Stimulated activated CD4-positive, alpha-beta T cell treated with anti-CD3 and anti-CD28 coated beads, Interleukin-1b, Interleukin-23, amount 100 ng/mL, for 4 hours (primary cell): ENCODE measurements at places on chromosomes 4 and X.

GRCh38 chrX:112888916-112889315, 48.3 kb upstream of the AMOT start:
- DNase-seq = no peak

- DNase-seq = no peak
These were observed 410.3 kb downstream of the CCSER1 start for GRCh38 chr4:90537491-90537890.

- DNase-seq = no peak
These were observed 6.5 kb upstream of the SMARCA1 start for GRCh38 chrX:129529685-129530281.

GRCh38 chr4:47373174-47373573, 90.3 kb downstream of the COMMD8 start:
- no peak for DNase-seq

DNA sequence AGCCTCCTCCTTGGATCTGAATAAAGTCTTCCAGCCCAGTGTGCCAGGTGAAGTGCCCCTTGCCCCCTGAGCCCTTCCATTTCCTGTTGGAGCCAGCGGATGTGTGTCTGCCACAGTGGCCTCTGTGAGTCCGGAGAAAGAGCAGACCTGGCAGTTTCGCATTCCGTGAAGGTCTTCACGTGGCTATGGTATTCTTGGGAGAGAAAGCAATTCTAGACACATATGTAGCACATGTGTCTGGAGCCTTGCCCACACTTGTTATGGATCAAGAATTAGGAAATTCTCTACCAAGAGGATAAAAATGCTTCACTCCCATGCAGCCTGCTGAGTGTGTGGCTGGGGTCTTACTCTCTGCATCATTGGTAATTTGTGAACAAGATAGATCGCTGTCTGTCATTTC, 130.9 kb downstream of the REPS2 start:
- no peak for DNase-seq

GRCh38 chr4:958314-958665, 15.1 kb downstream of the DGKQ start:
- no peak for DNase-seq

DNA sequence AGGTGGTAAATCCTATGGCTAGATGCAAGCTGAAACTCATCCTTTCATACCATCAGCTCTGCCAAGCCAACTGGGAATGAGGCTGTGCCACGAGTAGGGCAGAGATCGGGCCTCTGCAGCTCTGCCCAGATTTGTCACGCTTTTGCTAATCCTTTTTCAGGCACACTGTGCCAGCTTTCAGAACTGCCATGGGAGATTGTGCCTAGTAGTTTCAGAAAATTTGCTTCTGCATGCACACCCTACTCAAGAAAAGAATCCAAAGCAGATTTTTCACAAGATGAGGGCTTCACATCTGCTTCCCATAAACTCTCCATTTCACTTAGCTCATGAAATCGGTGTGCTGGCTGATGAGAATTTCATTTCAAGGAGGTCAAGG, 3.3 kb upstream of the ADH7 start:
- no peak for DNase-seq

- DNase-seq = no peak
These were observed 133.1 kb downstream of the CORIN start for GRCh38 chr4:47704693-47705325.

DNA sequence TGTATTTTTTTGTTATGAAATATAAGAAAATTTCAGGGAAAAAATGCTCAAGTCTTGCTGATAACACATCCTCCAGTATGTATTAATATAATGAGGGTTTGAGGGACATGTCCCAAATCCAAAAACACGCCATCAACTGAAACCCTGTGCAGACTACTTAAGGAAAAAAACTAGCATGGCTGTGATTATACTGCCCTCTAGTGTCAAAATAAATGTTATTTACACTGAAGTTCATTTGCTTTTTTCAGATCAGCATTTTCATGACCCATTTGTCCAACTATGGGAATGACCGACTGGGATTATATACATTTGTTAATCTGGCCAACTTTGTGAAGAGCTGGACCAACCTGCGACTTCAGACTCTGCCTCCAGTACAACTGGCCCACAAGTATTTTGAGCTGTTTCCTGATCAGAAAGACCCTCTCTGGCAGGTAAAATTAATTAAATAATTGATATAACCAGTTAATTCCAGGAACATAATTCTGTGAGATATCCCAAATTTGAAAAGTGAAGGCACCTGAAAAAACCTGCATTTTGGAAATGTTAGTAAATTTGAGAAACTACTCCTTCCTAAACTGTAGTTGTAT, 128.5 kb downstream of the PRSS12 start:
- no peak for DNase-seq

DNA sequence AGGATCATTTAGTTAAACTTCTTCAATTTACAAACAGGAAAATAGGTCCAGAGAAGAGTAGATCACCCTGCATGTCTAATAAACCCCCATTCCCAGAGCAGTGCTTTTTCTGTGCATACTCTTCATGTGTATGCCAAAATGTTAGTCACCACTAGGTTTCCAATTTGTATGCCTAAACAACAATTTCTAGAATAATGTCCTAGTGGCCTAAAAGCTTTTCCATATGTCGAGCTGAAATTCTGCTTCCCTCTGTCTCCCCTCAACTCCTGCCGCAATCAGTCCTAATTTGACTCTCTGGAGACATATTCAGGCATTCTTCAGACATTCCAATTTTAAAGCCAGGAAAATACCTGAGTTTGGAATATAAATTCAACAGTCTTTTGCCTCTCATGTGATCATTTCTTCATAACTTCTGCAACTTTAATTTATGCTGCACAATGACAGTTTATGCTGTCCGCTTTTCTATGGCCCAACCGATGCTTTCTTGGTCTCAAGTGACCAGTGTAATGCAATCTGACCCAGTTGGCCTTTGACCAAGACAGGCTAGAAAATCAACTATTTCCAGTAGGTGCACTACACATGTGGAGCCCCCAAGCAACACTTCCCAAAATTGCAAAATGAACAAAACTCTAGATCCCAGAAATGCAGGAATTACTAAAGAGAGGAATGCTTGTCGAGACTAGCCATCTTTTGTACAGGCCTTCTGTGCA, 122.9 kb upstream of the FMR1 start:
- DNase-seq = no peak

- DNase-seq = no peak
These were observed 69.7 kb downstream of the CXXC4 start for GRCh38 chr4:104424989-104425388.

GRCh38 chr4:168509786-168510185, 12.9 kb downstream of the PALLD start:
- DNase-seq = no peak

DNA sequence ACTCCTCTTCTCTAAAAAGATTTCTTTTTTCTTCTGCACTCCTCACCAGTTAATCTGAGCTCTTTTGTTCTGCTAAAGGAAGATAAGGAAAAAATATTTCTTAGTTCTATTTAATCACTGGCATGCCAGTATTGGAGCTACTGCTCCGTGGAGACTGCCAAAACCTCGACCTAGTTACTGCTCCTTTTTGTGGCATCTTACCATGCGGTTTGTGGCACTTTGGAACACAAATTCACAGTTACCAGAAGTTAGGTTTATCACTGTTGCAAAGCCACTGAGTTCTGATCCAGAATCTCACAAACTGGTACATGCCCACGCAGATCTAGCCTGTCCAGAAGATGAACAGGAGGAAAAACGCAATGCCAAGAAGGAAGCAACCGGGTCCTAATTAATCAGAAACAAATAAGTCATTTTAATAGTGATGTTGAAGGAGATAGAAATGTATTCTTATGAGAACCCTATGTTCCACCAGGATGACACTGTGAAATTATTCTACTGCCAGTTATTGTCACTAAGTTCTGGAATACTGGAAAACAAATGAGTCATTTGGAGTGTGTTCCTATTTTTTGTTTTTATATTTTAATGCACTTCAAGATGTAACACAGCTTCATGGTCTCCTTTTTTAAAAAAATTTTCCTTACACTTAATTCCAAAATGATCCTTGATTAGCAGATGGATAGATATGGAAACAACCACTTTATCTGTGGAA, 106.7 kb upstream of the GK2 start:
- no peak for DNase-seq
